MCF 10A (cell line): ENCODE measurements at places on chromosomes 1 and 21. TPM values are rescaled to one million over a fixed set of nuclear protein-coding genes. Genes with fewer than 3 reads are reported as not detected.

OR2T33 gene
- not detected in 2 replicates for total RNA-seq

ADAMTS5 gene
- 0.10 TPM in 1 of 2 replicates, not detected in the other for total RNA-seq

POLR3GL gene
- 17.6 and 20.9 TPM in 2 replicates for total RNA-seq

GRCh38 chr21:33123374-33124123 is 53.6 kb downstream of the OLIG1 start:
- no peaks in the 10 kb centered on the region for H3K36me3 ChIP-seq
- no peak overlapping the region for H3K4me3 ChIP-seq
- DNase-seq, result peak; percentile 24
- H3K4me1 ChIP-seq, result no peaks in the 10 kb centered on the region

- peak overlapping the region; percentile 73 for H3K4me3 ChIP-seq
- peaks cover 2% of the 10 kb centered on the region for H3K4me1 ChIP-seq
- peak; percentile 49 for DNase-seq
These were observed 107.5 kb downstream of the ZNF281 start for GRCh38 chr1:200302192-200302920.

DNA sequence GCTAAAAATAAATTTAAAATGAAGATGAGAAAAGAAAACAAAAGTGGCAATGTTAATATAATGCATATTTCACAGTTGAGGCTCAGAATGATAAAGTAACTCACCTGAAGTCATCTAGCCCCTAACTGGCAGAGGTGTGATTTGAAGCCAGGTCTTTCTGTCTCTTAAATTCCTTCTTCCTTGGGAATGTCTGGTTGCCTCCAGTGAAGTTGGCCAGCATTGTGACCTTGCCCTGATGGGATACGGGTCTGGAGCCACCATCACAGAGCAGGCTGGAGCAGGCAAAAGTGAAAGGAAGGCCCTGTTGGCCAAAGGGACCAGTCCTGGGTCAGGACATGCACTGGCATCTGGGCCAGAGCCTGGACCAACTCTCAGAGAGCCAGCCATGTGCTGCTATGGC is 111.7 kb downstream of the EPHB2 start:
- H3K27me3 ChIP-seq, result no peaks in the 10 kb centered on the region
- H3K4me3 ChIP-seq, result no peak overlapping the region
- H3K36me3 ChIP-seq, result no peaks in the 10 kb centered on the region

DNA sequence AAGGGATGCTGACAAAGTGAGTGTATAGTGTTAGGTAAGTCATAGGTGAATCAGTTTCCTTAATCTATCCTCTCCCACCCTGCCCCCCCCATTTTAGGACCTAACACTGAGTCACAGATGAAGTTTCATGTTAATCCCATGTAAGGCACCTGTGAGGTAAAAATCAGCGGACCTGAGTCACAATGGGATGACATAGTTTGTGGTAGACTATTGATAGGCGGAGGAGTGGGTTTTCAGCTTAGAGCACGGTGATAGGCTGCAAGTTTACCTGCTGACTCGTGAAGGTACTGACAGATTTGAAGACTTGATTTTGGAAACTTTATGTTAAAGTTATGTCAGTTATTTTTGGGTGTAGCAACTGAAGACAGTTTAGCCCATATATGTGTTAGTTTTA is 1.7 kb downstream of the TOR1AIP1 start:
- peaks cover 37% of the 10 kb centered on the region for H3K36me3 ChIP-seq
- peak overlapping the region; percentile 93 for H3K4me3 ChIP-seq
- DNase-seq, result peak; percentile 84
- peak overlapping the region; percentile 100 for H3K27ac ChIP-seq
- no peaks in the 10 kb centered on the region for H3K27me3 ChIP-seq

- no peaks in the 10 kb centered on the region for H3K27me3 ChIP-seq
- DNase-seq, result no peak
- peaks cover 6% of the 10 kb centered on the region for H3K4me1 ChIP-seq
- H3K27ac ChIP-seq, result no peak overlapping the region
- no peak overlapping the region for H3K4me3 ChIP-seq
These were observed 58.8 kb upstream of the PTGFR start for GRCh38 chr1:78432016-78432415.
